Renal cortical epithelial cell (primary cell): ENCODE measurements at places on chromosomes 5 and 9.

- DNase-seq, result peak; percentile 41
Observed at GRCh38 chr5:79785983-79786382, 96.3 kb downstream of the CMYA5 start.

DNA sequence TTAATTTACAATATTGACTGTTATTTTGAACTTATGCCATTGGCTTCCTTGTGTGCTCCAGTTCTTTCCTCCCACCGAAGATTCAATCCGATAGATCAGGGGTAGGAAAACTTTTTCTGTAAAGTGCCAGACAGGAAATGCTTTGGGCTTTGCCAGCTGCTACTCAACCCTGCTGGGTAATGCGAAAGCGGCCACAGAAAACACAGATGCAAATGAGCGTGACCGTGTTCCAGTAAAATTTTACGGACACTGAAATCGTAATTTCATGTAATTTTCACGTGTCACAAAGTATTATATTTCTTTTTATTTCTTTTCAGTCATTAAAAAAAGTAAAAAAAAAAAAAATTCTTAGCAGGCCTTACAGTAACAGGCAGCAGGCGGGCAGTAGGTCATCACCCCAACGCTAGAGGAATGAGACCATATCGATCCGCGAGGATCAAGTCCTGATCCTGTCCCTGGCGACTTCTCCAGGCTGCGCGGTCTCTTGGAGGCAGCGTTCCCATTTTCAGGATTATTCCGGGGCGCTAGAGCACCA is 599 bp downstream of the NMRK1 start:
- peak; percentile 65 for DNase-seq

- peak; percentile 34 for DNase-seq
Observed at GRCh38 chr9:99977033-99977792, 70.8 kb downstream of the STX17 start.

DNA sequence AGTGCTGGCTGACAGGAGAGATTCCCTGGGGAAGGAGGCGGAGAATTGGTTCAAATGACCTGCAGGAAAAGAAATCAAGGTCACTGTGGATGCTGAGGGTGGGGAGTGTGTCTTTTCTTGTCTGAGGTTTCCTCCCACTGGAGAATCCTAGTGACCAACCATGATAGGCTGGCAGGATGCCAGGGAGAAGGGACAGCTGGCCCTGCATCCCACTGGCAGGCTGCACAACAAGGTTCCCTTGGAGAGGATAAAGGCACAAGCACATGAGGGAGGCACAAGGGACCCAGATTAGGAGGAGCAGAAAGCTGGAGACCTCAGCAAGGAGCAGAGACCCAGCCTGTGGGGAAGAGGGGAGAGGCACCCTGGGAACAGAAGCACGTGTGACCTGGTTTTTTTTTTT is 11.4 kb upstream of the ZDHHC12 start:
- DNase-seq, result no peak

- no peak for DNase-seq
Observed at GRCh38 chr5:88683506-88684135, 199.4 kb downstream of the MEF2C start.

GRCh38 chr5:9924614-9925013 is 294.5 kb upstream of the TAS2R1 start:
- peak; percentile 99 for DNase-seq

GRCh38 chr5:80248378-80248777 is 7.5 kb downstream of the SERINC5 start:
- DNase-seq, result no peak

DNA sequence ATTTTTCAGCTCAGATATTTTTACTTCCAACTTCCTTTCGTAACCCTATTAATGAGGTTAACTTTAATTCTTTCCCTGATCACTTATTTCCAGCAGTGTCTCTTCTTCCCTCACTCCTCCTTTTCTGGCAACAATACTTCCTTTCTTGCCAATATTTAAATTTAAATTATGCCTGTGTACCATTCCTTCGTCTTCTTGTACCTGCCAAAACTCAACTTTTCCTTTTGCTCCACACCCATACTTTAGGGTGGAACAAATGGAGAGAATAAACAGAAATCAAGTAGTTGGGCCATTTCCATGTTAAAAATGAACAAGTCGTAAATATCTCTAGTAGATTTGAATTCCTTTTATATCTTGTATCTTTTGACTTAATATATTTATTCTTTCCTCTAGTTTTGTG is 66.0 kb downstream of the FER start:
- no peak for DNase-seq
